Posterior cingulate gyrus (tissue), 11 donors: ENCODE measurements at places on chromosomes 5 and 9.

- no peak for DNase-seq
Observed at GRCh38 chr5:22598796-22599195, 254.3 kb downstream of the CDH12 start.

- DNase-seq: no peak
Observed at GRCh38 chr5:139379626-139380449, 3.3 kb downstream of the SLC23A1 start.

GRCh38 chr5:150156027-150156368, 353 bp upstream of the PDGFRB start:
- no peak for DNase-seq

DNA sequence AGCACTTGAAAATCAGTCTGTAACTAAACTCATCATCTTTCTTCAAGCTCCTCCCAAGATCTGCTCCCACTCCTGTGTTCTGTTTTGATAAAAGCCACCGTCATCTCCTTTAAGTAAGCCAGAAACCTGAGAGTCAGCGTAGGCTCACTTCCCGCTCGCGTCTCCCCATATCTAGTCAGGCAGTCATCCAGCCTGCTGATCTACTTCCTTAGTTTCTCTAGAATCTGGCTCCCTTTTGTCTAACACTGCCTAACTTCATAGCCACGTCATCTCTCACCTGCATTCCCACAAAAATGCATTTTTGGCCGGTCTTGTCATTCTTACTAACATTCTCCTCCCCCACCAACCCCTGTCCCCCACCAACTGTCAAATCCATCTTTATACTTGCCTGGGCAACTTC, 3.0 kb upstream of the TJP2 start:
- no peak for DNase-seq

GRCh38 chr5:98581112-98581997, 192.1 kb upstream of the RGMB start:
- no peak for DNase-seq

GRCh38 chr5:135505973-135506372, 29.8 kb downstream of the NEUROG1 start:
- DNase-seq: no peak
